ELF-1 (cell line): ENCODE measurements at places on chromosomes 5 and 9.

GRCh38 chr5:31738199-31738598 lies 99.3 kb downstream of the PDZD2 start:
- no peak for DNase-seq

GRCh38 chr9:32554107-32554506 lies 1.7 kb upstream of the TOPORS start:
- no peak for DNase-seq

DNA sequence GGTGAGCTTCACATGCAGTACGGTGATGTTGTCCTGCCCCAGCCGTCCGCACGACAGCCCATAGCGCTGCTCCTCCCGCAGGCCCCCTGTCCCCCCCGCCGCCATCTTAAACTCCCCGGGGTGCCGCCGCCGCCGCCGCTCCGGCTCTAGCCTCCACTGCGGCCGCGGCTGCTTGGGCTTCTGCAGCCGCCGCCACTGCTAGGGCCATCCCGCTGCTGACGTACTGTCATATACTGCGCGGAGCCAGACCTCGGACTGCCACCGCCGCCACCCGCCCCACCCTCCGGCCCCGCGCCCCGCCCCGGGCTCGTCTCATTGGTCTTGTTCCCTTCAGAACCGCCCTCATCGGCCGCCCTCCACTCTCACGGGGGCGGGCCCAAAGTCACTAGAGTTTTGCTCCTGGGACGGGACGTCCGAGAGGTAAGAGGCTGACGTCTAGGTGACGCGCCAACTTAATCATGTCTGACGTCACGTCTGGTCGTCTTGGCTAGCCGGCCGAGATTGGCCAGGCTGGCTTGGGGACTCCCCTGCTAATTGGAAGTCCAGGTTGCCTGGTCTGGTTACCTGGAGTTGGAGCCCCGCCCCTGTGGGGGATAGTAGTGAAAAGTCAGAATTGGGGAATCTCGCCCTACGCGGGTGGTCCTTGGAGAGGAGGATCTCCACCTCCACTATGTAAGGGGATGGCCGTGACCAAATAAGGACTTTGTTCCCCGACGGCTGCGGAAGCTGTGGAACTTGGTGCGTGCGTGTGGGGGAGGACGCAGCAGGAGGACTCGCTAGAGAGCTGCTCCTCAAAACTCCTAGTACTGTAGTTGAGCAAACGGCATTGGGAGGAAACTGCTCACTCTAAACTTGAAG lies at the start of gene ELL2:
Gene ELL2, minus strand, starts transcription at position 235 of the 858 bp plus-strand sequence. Its CDS starts 130 bp downstream, at position 105.
- DNase-seq = peak; percentile 99

DNA sequence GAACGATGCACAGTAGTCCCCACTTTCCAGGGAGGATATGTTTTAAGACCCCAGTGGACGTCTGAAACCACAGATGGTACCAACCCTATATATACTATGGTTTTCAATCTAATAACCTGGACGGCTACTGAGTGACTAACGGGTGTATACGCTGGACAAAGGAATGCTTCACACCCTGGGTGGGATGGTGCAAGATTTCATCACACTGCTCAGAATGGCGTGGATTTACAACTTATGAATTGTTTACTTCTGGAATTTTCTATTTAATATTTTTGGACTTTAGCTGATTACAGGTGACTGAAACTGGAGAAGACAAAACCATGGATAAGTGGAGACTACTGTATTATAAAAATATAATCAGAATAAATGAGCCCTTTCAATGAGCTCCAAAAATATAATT lies 147.6 kb upstream of the TRIM32 start:
- no peak for DNase-seq

DNA sequence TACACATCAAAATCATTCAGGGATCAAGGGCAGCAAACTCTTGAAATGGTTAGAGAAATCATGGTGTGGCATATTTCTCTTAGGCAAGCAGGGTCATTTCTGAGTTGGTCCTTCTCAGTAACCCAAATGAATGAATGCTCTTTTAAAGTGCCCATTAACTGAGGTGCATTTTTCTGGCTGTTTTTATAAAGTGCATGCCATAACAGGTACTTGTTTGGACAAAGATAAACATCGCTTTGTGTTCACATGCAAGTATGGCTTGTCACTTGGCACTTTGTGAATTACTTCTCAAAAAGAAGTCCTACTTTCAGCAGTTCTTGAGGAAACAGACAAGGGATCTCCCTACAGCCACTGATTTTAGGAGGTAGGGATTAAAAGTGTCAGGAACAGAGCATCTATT lies 64.8 kb upstream of the IFNE start:
- DNase-seq = no peak

- DNase-seq = no peak
Observed at GRCh38 chr5:74717596-74717995, 32.6 kb downstream of the HEXB start.

GRCh38 chr5:95799191-95799835 lies 23.2 kb downstream of the GLRX start:
- no peak for DNase-seq

DNA sequence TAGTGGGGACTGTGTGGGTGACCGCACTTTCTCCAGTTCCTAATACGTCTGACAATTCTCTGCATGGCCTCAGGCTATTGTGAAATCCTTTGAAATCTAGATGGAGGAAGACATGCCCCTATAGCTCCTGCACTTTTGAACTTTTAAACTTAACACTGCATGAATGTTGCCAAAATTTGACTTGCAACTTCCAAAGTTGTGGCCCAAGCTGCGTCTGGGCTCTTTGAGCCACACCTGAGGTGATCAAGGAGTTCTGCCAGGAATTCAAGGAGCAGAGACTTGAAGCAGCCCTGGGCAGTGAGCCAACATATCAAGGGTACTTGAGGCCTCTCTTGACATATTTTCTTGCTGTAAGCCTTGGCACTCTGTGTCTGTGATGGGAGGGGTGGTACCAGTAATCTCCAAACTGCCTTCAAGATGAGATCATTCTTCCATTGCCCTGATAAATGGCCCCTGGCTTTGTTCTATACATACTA lies 1336.1 kb upstream of the CDH9 start:
- peak; percentile 20 for DNase-seq

DNA sequence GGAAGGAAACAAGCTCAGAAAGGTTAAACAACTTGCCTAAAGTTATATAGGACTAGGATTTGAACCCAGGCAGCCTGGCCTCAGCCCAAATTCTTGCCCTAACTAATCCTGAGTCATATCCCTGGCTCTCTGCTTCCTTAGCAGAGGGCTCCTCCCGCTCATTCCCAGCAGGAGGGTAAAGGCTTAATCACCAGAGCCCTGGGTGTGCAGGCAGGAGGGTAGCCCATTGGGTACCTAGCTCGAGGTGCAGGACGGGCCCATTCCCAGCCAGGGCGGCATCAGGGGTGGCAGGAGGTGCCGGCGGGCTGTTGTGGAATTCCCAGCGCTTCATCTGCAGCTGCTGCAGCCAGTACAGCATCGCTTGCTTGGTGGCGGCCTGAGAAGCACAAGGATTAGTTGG lies 3.9 kb downstream of the TBC1D2 start:
- no peak for DNase-seq

DNA sequence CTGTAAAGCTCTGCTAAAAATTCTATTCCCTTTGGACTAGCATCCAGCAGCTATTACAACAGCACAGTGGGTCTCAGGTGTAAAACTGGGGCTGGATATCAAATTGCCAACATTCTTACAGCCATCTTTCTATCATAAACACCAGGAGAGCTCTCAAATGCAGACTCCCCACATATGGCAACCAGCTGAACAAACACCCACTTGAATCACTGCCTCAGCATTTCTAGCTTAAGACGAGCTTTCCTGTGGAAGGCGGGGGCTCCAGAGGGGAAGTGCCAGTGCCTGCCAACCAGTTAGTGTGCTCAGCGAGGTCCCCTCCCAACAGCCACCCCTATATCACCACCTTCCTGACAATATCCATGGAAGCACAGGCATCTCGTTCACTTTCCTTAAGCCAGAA lies 62.2 kb downstream of the IPPK start:
- no peak for DNase-seq

DNA sequence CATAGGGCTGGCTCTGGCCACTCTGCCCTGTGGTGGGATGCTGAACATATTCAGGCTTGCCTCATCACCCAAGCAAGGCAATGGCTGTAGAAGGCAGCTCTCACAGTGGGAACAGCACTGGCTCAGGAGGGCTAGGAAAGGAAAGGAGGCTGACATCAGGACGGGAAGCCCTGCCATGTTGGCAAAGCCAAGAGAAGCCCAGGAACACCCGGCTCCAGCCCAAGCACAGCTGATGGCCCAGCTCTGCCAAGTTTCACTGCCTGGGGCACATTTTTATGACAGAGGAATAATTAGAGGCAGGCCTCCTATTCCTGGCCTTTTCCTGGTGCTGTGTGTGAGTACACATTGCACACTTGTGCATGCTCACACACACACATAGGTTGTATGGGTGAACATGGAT lies 163.6 kb upstream of the SMIM23 start:
- DNase-seq = no peak

- DNase-seq = no peak
Observed at GRCh38 chr5:59099270-59099994, 516.6 kb downstream of the RAB3C start.

GRCh38 chr5:138536215-138536614 lies 6.8 kb downstream of the ETF1 start:
- no peak for DNase-seq

DNA sequence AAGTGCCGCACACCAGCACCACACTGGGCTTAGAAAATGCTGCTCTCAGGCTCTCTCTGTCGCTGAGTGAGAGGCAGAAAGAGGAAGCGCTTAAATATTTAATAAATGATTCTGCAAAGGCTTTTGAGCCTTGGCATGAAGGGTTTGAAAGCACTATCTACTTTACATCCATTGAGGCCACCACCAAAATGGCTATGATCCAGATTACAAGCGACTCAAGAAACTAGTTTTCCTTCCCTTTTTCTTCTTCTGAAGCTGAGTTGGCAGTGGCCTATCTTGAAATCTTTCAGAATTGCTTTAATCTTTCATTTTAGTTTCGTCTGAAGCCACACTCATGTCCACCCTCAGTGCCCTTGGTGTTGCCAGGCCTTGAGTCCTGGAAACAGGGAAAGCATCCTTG lies 59.5 kb downstream of the EBF1 start:
- DNase-seq = no peak

DNA sequence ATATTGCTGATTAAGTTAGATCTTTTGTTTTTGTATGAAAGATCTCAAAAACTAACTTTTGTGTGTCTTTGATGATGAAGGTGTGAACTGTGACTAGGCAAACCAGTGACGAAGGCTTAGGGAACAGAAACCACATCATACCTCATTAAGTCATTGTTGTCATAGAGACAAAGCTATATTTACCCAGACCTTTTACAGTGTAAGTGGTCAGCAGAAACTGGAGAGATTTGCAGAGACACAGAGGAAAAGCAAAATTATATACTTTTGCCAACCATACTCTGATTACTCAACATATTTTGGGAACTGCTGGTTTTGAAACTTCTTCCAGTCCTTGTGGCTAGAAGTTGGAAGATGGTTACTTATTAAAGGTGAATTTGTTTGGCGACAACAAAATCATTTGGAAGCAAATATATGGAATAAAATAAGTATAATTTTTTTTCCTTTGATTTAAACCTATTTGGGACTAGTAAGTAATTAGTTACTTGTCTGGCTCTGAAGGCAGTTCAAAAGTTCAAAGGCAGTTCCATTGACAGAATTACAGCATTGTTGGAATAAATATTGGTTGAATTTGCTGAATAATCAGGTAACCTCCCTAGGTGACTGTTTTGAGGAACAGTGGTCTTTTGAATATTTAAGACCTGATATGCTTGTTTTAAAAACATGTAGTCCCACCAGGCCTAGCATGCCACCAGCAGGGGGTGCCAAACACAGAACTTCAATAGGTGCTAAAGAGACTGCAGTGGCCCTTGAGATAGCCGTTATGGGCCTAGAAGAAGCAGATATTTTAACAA lies 103.8 kb downstream of the RPS23 start:
- peak; percentile 55 for DNase-seq

DNA sequence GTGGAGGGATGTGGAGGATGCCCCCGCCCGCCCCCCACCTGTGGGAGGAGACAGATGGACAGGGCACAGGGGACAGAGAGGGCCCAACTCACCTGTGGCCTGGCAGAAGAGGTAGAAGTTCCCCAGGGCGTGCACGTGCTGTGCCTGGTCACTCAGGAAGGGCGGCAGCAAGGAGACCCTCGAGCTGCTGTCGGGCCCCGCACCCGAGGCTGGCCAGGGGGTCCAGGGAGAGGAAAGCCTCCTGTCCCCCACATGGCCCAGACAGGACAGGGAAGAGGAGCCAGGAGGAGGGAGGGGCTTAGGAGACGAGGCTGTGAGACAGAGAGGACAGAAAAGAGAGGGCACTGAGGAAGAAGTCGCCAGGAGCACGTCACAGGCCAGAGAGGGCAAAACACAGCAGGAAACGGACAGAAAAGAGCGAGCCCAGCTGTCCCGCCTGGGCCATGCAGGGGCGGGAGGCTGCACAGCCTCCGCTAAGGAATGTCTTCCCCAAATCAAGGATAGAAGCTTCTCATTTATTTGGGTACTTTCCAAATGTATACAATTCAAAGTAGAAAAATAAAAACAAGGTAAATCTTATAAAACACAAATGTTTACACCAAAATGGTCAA lies 58.5 kb downstream of the SECISBP2 start:
- DNase-seq = no peak

DNA sequence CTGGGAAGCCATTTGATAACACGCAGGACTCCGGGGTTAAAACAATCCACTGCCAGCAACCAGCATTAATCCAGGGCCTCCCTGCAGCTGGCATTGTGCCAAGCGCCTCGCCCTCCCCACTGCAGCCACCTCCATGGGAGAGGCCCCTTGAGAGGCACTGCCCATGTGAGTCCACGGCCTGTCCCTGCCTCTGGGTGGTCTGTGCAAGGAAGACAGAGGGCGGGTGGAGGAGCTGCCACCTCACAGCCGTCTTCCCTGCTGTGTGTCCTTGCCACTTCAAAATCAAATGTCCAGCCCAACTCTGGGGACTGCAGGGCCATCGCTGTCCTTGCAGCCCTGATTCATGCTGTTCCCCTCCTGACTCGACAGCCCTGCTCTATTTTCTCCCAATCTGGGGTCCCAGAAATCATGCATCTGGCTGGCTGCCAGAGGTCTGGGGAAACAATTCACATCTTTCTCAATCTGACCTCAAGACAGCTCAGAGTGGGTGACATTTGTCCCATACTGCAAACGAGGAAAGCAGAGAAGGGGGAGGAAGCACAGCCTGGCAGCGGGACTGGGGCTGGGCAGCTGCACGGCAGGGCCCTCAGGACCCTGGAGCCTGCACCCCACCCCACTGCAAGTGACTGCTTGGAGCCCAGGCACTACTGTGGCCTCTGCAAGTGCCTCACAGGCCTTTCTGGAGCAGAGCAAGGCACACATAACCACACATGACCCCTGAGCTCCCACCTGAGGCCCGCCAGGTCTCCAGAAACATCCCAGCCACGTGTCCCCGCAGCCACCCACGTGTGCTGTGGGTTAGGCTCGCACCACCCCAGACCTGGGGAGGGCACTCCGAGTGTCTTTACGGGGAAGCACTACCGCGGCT lies 15.7 kb downstream of the BRD3OS start:
- no peak for DNase-seq

DNA sequence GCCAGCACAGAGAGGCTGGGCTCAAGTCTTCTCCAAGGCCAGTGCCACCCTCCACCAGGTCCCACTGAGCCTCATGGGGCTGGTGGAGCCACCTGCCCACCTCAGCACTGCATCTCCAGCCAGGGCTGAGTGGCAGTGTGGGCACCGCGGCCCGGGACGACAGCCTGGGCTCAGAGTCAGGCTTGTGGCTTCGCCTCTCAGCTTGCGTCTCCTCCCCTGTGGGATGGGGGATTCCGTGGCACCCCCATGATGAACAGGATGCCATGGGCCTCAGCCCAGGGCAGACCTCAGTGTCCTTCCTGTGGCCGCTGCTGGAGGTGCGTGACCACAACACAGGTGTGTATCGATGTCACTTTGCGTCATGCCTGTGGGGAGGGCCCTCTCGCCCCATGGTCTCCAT lies 136.4 kb upstream of the PPP1R26 start:
- no peak for DNase-seq
